ENCODE measurements at places on chromosomes 2 and 18.

- no peak for DNase-seq
Observed at GRCh38 chr18:7982216-7982615, 415.1 kb downstream of the PTPRM start.

- DNase-seq = no peak
Observed at GRCh38 chr18:8735274-8735673, 29.9 kb downstream of the MTCL1 start.

GRCh38 chr2:32997705-32998104 is 51.0 kb downstream of the LTBP1 start:
- no peak for DNase-seq

DNA sequence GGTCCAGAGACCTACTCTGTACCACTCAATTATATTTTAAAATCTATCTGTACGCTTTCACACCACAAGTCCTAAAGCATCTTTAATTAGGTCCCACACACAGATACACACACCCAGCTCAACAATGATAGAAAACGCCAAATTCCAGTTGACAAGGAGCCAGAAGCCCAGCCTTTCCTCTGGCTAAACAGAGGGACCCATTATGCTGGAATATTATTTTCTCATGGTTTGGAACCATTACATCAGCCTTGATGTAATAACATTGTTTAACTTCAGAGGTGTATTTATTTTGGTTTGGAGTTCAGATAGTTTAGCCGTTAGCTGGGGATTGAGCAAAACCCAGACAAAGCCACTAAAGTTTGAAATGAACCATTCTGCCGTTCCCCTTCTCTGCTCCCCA is 14.0 kb upstream of the INHBB start:
- DNase-seq = no peak

- no peak for DNase-seq
Observed at GRCh38 chr2:102792568-102793208, 30.9 kb downstream of the TMEM182 start.

- no peak for DNase-seq
Observed at GRCh38 chr2:16664052-16664731, 1.4 kb downstream of the CYRIA start.

GRCh38 chr2:206611191-206611590 is 31.1 kb upstream of the FAM237A start:
- DNase-seq = no peak

- no peak for DNase-seq
Observed at GRCh38 chr2:165328272-165328671, 89.1 kb downstream of the SCN2A start.

GRCh38 chr2:57443086-57443485 is 603.5 kb upstream of the VRK2 start:
- DNase-seq = no peak

DNA sequence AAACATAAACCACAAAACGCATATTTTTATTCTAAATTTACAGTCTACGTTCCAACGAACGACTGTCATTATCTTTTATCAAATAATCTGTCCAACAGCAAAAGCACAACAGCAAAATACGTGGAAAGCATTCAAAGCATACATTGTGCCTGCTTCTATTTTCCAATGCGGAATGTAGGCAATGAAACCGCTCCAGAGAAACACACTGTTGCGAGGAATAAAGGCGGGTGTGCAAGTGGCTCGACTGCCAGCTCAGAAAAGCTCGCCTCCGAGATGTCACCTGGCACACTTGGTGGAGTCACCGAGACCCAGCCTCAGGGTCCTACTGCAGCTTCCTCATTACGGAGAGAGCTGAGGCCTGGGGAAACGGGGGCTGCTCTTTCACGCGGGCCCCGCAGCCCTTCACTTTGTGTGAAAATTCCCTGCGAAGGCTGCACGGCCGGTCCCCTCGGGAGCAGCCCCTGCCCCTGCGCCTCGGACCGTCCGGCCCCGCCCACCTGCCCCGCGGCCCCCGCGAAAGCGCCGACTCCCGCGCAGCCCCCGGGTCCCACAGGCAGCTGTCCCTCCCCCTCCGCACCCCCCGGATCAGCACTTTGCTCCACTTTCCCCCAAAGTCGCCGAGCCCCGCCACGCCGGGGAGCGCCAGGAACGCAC is 752 bp downstream of the MGAT4A start:
- peak; percentile 43 for DNase-seq

GRCh38 chr2:95051626-95052025 is 26.1 kb downstream of the MAL start:
- no peak for DNase-seq

DNA sequence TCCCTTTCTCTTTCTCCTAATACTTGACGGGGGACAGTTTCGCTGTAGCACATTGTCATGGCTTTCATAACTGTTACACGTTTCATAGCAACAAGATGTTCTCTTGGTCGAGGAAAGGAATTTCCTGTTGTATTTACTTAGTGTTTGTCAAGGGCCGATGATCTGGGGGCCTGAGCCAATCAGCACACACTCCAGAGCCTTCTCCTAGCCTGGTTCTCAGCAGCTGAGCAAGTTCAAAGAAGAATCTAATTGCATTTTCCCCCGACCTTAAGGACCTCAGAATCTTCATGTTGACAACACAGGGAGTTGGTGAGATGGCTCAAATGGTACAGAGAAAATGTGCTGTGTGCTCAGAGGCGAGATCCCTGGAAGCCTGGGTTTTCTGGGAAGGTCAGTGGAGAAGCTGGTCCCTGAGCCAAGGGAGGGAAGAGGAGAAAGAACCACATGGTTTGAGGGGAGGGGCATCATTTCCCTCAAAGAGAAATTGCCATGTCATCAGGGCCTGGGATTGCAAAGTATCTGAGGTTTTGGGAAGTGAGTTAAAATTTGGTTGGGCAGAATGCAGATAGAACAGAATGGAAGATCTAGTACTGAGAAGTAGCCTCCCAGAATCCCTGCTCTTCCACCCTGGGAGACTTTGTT is 76.9 kb upstream of the AGAP1 start:
- DNase-seq = no peak

DNA sequence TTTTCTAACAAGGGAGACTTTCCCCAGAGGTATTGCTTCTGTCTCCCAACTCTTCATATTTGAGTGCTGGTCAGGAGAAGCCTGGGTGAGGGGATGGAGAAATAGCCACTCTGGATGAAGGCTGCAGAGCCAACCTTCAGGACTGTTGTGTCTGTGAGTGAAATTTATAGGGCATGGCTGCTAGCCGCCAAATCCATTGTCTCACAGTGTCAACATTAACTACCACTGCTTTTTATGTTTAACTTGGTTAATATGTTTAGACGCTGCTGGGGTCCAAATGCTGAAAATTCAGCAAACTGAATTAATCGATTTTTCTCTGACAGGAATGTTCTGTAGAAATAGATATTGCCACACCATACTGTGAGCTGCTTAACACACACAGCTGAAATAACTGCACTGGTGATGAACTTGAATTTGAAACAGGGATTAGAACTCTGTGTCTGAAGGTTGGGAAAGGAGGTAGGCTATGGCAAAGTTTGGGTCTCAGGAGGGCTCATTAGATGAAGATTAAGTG is 281.0 kb downstream of the DCC start:
- no peak for DNase-seq

- no peak for DNase-seq
Observed at GRCh38 chr2:236731767-236732580, 162.3 kb downstream of the ACKR3 start.

DNA sequence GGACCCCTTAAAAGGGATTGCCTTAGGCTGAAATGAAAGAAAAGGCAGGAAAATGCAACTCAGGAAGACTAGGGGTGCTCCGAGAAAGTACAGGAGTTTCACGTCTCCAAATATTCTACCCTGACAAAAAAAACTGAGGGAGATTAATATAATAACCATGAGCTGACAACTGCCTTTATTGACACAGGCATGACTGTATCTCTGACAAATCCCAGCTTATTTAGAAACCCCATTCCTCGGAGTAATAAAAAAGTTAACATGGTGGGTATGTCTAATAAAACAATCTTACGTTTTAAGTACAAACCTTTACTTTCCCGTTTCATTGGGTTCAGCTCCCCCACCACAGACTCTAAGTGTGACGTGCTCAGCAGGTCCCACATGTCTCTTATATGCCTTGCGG is 7.9 kb upstream of the RBFA start:
- DNase-seq = no peak

- no peak for DNase-seq
Observed at GRCh38 chr2:196941398-196942078, 15.0 kb upstream of the PGAP1 start.

- DNase-seq = no peak
Observed at GRCh38 chr18:72410399-72410798, 133.7 kb downstream of the CBLN2 start.

GRCh38 chr2:235937087-235937486 is 231.1 kb downstream of the GBX2 start:
- DNase-seq = no peak

- DNase-seq = no peak
Observed at GRCh38 chr2:134657650-134658250, 61.0 kb downstream of the TMEM163 start.

GRCh38 chr18:46680784-46681695 is 24.0 kb upstream of the LOXHD1 start:
- DNase-seq = no peak

- DNase-seq = no peak
Observed at GRCh38 chr18:42412896-42413295, 457.9 kb downstream of the PIK3C3 start.

DNA sequence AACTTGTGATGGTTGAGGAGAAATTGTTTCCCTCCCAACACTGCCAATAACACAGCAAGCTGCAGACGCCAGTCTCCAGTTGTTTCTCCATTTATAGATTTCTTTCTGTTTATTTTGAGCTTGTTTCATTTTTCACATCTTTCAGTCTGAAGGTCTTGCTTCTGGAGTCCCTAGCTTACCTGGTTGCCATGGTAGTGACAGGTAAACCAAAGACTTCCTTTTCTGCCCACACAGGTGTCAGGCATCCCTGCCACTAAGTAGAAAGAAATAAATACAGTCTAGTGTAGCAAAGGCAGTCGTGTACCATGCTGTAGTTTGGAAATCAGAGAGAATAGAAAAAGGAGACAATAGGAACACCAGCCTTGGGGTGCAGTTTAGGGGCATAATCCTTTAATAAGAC is 82.8 kb downstream of the MARCHF4 start:
- DNase-seq = no peak

DNA sequence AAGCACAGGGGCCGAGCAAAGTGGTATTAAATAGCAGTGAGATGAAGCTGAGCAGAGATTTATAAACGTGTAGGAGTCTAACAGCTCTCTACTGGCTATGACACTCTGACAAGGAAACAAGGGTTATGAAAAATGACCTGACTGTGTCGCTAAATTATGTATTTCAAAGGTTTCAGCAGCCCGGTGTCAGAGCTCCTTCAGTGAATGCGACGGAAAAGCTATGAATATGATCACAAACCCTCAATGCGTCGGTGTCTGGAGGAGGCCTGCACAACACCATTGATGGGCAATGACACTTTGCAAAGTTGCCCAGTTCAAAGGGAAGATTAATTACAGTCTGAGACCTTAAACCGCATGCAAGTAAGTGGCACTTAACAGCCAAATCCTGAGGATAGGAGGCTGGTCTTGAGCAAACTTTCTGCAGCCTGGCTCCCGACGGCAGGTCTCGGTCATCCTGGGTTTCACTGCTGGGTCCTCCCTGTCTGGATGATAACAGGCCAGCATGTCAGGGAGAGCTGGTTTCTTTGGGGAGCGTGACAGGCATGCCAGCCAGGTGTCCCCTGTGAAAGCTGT is 615.1 kb upstream of the SALL3 start:
- no peak for DNase-seq

DNA sequence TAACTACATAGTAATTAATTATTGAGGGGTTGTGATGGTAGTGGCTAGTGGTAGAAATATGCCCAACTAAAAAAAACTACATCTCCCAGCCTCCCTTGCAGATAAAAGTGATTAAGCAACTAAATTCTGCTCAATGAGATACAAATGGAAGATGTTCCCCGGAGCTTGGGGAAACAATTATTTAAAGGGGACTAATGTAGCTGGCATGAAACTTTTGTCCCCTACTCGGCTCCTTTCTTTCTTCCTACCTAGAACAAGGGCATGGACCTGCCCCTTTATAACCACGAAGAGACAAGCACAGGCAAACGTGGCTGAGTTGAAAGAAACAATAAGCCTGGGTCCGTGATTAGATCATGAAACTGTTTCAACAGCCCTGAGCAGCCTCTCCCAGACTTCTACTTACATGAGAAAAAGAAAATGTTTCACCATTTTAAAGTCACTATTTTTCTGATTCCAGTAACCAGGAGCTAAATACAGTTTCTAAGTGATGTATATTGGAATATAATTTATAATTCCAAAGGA is 236.9 kb downstream of the SCG2 start:
- DNase-seq = no peak

- no peak for DNase-seq
Observed at GRCh38 chr2:19116918-19117317, 241.5 kb downstream of the OSR1 start.

GRCh38 chr2:9397201-9397600 is 26.1 kb downstream of the ITGB1BP1 start:
- DNase-seq = no peak

- no peak for DNase-seq
Observed at GRCh38 chr2:163802284-163802683, 66.5 kb upstream of the FIGN start.

DNA sequence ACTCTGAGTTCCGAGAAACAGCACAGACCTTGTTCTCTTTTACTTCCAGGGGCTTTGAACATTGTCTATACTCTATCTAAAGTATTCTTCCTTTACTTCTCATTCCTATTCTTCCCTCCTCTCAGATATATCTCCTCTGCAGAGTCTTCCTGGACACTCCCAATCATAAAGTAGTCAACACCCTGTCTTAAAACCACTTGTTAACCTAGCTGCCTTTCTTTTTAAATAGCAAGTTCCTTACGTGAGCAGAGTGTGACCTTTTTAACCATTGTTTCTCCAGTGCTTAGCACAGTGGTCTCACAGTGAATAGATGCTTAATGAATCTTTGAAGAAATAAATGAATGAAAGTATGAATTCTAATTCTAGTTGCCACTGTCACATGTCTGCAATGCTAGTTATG is 47.4 kb downstream of the PTRHD1 start:
- DNase-seq = no peak

- no peak for DNase-seq
Observed at GRCh38 chr2:192957425-192957824, 762.7 kb upstream of the TMEFF2 start.

DNA sequence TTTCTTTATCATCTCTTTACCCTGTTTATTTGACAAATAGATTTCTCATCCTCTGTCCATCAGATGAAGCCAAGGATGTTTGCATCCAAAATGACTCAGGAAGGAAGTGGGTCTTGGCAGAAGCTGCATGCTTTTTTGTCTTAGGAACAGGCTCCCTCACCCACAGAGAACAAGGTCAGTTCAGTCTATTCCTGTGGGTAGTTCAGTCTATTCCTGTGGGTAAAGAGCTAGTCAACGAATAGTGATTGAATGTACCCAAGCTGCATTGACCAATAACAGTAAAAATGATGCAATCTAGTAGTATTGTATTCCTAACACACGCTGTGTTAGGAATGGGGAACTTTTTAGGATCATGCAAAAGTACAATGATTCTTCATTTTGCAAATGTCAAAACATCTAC is 290.8 kb upstream of the TANK start:
- no peak for DNase-seq
